ENCODE measurements at places on chromosomes 13 and 19.
A peak's percentile ranks its signal among the peaks of the same experiment; 100 is the strongest.

- DNase-seq: no peak
These were observed 2.5 kb downstream of the URI1 start for GRCh38 chr19:29944390-29945012.

DNA sequence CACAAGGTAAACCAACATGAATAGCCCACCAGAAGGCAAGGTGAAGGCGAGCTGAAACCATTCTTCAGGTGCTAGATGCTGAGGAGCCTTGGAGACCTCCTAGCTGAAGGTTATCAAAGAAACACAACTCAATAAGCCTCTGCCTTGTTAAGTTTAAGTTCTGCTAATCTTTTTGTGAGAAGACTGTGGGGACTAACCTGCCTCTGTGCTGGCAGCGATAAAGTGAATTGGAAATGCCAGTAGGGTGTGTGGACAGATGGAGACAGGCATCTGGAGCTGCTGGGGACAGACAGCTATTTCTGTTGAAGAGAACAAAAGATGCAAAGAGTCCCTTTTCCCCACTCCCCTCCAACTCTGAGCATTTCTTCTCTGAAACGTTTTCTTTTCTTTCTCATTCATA lies 33.5 kb upstream of the FLT1 start:
- no peak for DNase-seq

DNA sequence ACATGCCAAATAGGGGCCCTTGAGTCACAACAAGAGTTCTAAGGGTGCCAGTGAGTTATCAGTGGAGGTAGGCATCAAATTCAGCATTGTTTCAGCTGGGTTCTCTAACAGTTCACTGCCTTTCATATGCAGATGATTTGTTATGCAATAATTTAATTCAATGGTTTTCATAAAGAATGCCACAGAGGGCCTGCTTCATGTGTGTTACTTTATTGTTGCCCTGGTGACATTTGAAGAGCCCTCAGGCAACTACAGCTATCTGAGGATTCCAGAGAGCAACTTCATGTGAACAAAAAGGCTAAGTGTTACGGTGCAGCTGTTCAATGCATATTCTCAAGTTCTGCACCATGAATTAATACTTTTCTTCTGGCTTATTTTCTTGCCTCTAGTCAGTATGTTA lies 43.1 kb upstream of the STARD13 start:
- no peak for DNase-seq

- DNase-seq: no peak
These were observed 63.1 kb downstream of the SPATA13 start for GRCh38 chr13:24223341-24224231.

- DNase-seq: no peak
These were observed 24.7 kb upstream of the RANBP3 start for GRCh38 chr19:6002591-6002990.

GRCh38 chr13:75876142-75877050 lies 240.3 kb downstream of the LMO7 start:
- peak; percentile 23 for DNase-seq

DNA sequence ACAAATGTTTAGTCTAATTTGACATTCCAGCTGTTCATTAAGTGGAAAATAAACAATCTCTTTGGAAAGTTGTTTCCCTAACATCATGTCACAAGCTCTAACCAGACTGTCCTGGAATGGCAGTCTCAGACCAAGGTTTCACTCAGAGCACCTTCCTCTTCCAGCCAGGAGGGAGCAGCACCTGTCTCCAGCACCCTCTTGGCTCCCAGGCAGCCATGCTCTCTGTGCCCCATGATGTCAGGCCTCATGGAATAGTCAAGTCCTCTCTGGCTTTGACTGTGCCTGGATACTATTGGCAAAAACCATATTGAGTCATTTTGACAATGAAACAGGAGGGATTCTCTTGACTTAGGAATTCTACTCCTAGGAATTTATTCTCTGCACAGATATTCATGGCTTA lies 171.4 kb downstream of the OXGR1 start:
- no peak for DNase-seq

All from stimulated activated CD8-positive, alpha-beta memory T cell treated with anti-CD3 and anti-CD28 coated beads, Interleukin-7, amount 100 ng/mL, for 1 hour (primary cell).